ENCODE measurements at places on chromosomes 4 and X.

GRCh38 chr4:67714955-67715354 lies 14.0 kb upstream of the UBA6 start:
- no peak for DNase-seq

GRCh38 chrX:28888416-28888815 lies 301.2 kb downstream of the IL1RAPL1 start:
- no peak for DNase-seq

- no peak for DNase-seq
These were observed 1.7 kb upstream of the CYP4V2 start for GRCh38 chr4:186189656-186190055.

DNA sequence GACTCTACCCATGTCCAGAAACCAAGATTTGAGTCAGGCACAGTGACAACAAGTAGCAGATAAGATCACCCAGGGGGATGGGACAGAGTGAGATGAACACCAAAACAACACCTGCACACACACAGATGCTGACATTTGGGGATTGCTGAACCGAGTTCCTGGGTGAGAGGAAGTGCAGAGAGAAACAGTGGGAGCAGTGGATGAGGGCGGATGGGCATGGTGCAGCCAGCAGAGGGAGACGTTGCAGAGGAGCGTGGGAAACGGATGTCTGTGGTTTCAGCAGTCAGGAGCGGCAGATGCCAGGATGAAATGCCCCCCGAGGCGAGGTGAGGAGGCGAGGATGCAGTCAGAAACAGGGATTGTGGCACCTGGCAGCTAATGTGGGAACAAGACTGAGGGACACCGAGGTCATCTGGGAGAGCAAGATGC lies 78.6 kb upstream of the STS start:
- DNase-seq = peak; percentile 23

- DNase-seq = no peak
These were observed 590.3 kb downstream of the PACRGL start for GRCh38 chr4:21290562-21290961.

DNA sequence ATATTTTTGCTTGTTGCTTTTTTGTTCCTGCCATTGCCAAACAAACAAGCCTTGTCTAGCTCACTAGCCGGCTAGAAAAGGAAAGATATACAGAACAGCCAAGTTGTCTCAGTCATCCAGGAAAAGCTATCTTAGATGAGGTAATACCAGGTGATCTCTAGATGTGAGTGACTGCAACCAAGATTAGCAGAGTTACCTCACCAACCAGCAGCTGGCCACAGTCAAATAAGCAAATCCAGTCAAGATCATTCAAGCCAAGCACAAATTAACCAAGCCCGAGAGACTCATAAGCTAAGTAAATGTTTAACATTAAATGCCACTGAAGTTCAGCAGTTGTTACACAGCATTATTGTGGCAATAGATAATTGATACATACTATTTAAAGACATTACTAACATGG lies 108.6 kb downstream of the CENPC start:
- no peak for DNase-seq

DNA sequence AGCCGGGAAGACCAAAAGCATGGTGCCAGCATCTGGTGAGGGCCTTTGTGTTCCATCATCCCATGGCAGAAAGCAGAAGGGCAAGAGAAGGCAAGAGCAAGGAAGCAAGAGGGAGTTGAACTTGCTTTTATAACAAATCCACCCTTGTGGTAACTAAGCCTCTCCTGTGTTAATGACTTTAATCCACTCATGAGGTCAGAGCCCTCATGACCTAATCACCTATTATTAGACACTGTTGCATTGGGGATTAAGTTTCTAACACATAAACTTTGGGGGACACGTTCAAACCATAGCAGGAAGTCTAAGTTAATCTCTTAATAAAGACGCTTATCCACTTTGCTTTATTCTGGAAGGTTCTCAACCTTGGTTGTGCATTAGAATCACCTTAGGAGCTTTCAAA lies 12.5 kb upstream of the PCYT1B start:
- DNase-seq = no peak

DNA sequence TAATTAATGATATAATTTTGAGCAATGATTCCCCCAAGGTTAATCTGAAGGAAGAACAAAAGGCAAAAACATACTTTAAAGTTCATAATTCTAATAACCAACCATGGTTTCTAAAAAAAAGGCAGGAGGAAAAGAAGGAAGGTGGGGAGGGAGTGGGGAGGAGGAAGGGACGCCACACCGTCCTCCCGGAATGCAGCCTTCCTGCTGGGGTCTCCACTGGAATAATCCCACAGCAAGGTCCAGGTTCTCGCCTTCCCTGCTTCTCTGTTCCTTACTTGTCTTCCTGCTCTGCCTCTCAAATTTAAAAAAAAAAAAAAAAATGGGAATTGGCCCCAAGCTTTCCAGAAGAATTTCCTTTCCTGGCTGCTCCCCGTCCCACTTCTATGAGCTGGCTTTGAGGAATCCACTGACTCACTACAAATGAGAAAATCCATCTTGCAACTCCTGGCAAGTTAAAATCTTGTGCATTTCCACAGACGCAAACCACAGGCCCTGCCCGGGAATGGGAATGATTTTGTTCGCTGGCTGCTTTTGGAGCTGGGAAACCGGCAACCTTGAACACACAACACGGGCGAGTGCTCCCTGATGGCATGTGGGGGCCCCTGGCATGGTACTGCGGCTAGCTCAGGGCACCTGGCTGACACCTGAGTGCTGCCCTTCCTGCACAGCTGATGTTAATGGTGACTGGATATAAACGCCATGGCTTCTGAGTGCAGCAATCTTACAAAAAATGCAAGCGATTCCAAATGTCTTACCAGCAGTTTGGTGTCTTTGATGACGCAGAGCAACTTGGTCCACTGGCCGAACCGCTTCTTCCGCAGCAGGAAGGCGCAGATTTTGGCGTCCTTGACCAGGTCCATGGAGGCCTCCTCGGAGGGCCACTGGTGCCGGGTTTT lies 97.0 kb downstream of the AFAP1 start:
- DNase-seq = peak; percentile 36

DNA sequence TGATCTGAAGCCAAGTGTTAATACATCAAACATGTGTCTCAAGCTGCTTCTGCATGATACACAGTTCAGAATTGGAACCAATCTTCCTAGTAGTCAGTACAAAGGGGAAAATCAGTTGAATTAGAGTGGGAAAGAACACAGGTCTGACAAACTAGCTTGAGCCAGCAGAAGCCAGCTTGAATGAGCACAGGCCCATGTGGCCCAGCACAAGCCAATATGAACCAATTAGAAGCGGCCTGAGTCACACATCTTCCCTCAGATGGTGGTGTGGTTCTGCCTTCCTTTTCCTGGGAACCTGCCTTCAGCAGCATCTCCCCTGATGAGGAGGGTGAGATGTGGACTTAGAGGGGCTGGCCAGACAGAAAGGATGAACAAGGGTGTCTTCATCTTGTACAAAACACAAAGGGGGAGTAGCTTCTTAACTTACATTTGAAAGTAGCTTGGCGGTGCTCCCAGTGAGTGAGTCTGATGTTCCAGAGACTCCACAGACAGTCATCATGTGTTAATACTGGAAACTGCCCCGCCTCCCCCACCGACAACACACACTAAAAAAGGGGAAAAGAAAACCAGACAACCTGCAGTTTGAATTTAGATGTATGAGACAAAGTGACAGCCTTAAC lies 72.0 kb downstream of the FRMPD4 start:
- no peak for DNase-seq

DNA sequence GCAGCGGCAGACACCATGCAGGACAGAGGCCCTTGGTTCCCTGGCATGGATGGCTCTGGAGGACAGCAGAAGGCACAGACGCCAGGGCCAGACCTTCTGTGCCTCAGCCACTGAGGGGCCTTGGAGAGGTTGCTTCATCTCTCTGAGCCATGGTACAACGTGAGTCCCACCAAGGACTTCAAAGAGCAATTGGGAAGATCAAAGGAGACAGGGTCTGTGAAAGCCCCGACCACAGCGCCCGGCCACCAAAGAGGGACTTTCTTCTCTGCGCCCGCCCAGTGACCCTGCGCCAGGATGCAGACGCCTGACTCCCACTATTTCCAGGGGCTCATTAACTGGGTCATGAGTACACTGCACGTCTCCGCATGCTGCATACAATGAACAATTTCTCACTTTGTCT lies 174.0 kb downstream of the AFAP1 start:
- no peak for DNase-seq

DNA sequence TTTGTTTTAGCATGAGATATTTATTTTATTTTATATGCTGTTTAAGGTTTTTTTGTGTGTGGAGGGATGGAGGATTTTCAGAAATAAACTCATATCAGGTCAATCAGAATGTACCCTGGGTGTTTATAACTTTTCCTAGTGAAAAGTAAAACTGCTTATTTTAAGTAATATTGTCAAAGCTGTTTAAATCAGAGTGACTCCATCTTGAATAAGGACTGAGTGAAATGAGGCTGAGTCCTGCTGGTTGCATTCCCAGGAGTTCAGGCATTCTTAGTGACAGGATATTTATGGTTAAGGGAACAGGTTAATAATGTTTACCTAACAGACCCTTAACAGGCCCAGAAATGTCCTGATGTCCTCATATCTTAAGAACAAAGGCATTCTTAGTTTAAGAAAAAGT lies 1160.9 kb upstream of the PCDH7 start:
- no peak for DNase-seq

DNA sequence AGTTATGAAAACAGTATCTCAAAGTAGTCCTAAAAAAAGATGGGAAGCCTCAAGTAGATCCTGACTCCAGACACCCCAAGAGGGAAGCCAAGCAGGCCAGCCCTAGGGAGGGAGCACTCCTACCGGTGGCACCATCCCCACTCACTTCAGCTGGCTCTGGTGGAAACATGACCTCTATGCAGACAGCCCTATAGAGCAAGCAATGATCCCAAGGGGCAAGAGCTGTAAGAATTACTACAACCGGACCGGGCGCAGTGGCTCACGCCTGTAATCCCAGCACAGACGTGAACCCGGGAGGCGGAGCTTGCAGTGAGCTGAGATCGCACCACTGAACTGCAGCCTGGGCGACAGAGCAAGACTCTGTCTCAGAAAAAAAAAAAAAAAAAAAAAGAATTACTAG lies 5.7 kb downstream of the LETM1 start:
- DNase-seq = no peak

DNA sequence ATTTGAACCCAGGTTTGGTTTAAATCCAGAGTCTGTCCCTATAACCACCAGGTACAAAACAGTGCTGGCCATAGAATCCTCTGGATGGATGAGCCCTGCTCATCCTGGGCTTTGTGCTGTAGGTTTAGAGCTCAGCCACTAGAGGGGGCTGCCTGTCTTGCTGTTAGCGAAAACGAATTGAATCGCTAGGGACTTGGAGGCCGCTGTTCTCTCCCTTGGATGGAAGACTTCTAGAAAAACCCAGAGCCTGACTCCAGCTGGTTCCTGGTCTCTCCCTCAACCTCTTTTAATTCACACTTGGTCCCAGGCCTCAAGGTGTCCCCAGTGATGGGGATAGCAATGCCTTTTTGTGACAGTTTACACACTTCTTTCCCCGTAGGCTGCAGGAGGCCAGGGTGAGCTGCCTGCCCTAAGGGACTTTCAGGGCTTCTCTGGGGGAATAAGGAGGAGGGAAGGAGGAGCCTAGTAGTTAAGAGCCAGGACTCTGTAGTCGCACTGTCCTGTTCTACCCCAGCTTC lies 8.7 kb downstream of the RIPPLY1 start:
- DNase-seq = no peak

GRCh38 chr4:123651066-123651465 lies 254.5 kb downstream of the SPRY1 start:
- DNase-seq = no peak

- DNase-seq = no peak
These were observed 138.5 kb upstream of the TBL1X start for GRCh38 chrX:9326369-9326768.

DNA sequence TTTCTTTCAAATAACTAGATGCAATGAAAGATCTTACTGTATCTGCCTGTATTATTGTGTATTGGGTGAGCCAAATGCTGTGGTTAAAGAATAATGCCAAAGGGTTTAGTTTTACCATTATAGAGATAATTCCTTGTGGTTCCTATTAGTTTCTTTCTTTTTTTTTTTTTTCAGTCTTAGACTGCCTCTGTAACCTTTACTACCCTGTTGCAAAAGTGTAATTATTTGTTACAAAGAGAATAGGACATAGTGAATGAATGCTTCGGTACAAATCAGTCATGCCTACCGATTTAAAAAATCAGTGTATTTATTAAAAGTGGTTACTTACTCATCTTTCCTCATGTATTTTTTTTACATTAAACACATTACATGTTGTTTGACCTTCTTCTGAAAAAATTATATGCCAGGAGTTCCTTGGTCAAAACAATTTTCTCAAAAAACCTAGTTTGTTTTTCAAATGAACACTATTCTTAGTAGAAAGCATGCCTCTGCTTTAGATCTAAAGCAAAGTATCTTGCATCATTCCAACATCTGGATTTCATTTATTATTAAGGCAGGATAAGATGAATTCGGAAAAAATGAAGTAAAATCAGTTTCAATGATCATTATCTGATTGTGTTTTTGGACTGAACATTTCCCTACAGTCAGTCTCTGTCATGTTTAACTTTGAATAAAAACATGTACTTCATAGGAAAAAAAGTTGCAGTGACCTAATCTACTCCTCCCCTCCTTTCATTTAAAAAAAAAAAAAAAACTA lies 21.2 kb upstream of the SYNPO2 start:
- DNase-seq = no peak

- no peak for DNase-seq
These were observed 20.2 kb upstream of the CDKN2AIP start for GRCh38 chr4:183424109-183424744.

DNA sequence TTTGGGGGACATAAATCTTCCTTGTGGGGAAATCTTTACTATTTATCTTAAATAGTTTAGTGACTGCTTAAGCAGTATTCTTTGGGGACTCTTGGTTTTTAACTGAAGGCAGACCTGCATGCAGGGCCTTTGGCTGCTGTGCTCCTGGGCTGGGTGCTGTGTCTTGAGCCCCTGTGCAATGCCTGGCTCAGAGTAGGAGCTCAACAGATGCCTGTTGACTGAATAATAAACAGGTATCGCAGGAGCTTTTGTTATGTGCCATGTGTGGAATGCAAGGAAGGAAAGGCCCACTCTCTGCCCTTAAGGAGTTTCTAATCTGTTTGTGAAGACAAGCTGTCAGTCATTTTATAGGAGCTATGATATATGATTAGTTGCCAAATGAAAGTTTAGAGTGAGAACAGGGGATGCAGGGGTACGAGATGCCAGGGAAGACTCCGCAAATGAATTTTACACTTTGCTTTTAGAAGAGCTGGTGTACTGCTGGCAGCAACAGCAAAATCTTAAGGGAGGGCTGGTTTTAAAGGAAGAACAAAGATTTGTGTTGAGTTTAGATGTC lies 6.7 kb downstream of the GAB1 start:
- DNase-seq = no peak

DNA sequence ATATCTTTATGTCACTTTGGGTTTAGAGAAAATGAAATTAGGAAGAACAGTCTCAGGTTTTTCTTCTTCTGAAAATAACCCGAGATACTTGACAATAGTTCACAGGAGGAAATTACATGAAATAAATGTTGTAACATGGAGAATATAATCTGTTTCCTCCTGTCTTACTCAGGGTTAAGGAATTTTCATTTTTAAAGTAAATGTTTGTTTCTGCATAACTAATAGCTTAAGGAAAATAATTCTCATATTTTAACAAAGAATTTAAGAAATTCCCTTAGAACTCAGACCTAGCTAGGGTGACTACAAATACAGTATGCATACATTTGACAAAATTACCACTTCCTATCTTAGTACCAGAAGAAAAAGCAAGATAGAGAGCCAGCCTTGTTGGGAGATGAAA lies 17.2 kb upstream of the SPRY1 start:
- DNase-seq = no peak

GRCh38 chr4:48193096-48193836 lies 59.2 kb upstream of the TXK start:
- DNase-seq = no peak

GRCh38 chr4:156710365-156711192 lies 261.0 kb downstream of the PDGFC start:
- no peak for DNase-seq

- DNase-seq = no peak
These were observed 91.4 kb downstream of the ANXA3 start for GRCh38 chr4:78642934-78643333.
